ENCODE measurements at places on chromosomes 3 and 15.

- no peak for DNase-seq
Measured at GRCh38 chr15:99168601-99169580, 64.0 kb downstream of the SYNM start.

GRCh38 chr3:46977811-46978195 lies 1.3 kb upstream of the CCDC12 start:
- no peak for DNase-seq

DNA sequence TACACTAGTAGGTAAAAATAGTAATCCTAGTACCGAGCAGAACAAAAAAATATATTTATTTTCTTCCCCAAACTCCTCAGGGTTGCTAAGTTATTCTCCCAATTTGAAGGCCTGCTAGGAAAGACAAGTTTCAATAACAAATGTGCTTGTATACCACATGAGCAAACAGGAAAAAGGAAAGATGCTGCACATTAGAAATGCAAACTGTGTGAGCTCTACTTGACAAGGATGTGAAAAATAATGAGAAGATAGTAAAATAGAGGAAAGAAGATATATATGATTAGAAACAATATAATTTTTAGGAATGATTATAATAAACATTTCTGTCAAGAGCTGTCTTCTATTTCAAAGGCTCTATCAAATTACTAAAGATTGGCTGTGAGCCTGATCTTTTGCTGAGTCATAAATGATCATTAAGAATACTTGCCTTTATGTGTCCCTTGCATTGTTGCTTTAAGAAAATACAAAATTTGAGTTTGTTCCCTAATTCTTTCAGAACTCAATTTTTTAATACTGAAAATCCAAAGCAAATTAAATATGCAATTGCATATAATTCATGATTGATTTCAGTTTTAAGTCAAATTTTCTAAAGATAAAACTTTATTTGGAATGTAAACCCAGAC lies 174.2 kb downstream of the NEK10 start:
- DNase-seq: peak; percentile 37

DNA sequence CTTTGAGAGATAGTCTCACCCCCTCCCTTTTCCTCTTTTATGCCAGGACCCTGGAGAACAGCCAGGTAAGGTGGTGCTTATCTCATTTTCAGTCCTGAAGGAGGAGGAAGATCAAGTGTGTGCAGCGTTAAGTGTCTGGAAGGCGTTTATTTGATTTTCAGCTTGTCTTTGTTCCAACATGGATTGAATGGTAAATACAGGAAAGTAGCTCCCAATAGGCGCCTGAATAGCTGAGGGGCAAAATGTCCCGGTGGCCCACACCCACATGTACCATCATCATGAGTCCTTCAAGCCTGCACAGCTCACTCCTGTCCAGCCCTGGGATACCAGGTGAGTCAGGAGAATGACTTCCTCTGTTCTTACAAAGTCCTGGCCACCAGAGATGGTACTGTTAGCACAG lies 73.5 kb downstream of the CEMIP start:
- DNase-seq: no peak

DNA sequence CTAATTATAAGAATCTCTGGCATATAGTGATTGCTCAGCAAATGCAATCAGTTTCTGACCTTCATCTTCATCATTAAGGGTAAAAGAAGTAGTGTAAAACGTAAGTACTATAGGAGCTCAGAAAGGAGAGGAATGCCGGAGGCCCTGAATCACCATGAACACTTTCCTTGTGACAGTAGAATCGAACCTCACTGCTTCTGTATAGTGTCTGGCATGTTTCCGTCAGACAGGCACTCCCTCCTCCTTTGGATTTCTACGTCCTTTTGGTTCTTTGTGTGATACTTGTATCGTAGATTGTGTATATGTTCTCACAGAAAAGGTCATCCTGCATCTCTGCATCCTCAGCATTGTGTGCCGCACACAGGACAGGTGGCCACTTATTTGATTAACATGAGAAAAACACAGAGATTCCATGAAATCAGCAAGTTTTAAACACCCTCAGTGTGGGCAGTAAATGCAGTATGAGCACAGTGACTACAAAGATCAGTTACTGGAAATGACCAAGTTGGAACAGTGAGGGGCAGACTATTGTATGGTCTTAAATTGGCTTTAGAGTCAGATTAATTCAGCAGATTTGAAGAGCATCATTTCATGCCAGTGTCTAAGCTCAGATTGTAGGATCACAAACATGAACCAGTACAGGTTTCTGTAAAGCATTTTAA lies 234.5 kb downstream of the UBE2E2 start:
- no peak for DNase-seq

DNA sequence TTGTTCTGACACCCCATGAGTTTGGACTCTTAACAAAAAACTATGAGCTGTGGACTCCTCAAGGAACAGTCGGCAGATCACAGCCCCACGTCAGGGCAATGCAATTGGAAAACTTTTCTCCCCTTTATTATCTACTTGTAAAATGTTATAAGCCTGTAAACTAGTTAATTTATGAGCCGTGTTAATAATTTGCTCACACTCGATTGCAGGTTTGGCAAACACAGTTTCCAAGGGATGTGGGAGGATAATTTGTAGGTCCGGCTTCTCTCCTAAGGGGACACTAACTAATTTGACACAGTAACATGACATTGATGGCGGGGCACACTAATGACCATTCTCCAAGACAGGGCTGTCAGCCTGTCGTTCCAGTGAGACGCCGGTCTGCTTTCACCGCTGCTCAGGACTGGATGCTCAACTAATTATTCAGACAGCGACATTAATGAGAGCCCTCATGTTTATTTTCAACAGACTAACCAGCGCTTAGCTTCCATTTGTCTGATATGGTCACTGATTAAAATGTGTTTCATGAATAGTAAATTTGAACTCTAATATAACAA lies 222.1 kb downstream of the FOXP1 start:
- no peak for DNase-seq

All from foreskin fibroblast (primary cell).